H9 (cell line): ENCODE measurements at places on chromosomes 5 and 9. TPM values are rescaled to one million over a fixed set of nuclear protein-coding genes. Genes with fewer than 3 reads are reported as not detected.

DNA sequence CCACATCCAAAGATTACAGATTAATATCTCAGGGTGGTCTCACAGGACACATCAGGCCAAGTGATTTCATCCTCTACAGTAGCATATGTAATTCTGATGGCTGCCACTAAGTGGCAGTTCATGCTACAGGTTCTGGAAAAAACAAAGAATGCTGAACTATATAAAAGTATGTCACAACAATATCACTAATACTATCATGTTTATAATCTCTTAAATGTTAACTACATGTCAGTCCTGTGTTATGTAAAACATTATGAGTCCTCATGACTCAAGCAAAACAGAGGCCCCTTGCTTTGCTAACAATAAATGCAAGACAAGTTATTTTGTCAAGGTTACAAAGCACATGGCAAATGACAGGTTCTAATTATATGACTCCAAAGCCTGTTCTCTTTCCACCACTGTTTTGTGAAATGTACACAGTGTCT lies 233.2 kb downstream of the FBXL17 start:
- no peaks in the 10 kb centered on the region for H3K4me1 ChIP-seq
- no peak overlapping the region for H3K4me3 ChIP-seq
- H3K27ac ChIP-seq = no peak overlapping the region
- H3K27me3 ChIP-seq = no peaks in the 10 kb centered on the region
- no peaks in the 10 kb centered on the region for H3K36me3 ChIP-seq
- no peak for DNase-seq

GRCh38 chr5:135645336-135646180 lies 66.8 kb upstream of the CXCL14 start:
- H3K4me1 ChIP-seq = no peaks in the 10 kb centered on the region
- H3K27me3 ChIP-seq = no peaks in the 10 kb centered on the region
- H3K4me3 ChIP-seq = no peak overlapping the region
- H3K27ac ChIP-seq = no peak overlapping the region
- no peak for DNase-seq

- peaks cover 10% of the 10 kb centered on the region for H3K36me3 ChIP-seq
- no peak overlapping the region for H3K27ac ChIP-seq
- no peaks in the 10 kb centered on the region for H3K4me1 ChIP-seq
- H3K4me3 ChIP-seq = no peak overlapping the region
- H3K27me3 ChIP-seq = no peaks in the 10 kb centered on the region
Measured at GRCh38 chr9:125103770-125104460, 39.4 kb downstream of the SCAI start.

GRCh38 chr5:51650824-51651223 lies 267.6 kb downstream of the ISL1 start:
- no peak overlapping the region for H3K27ac ChIP-seq
- H3K36me3 ChIP-seq = no peaks in the 10 kb centered on the region
- DNase-seq = no peak
- no peaks in the 10 kb centered on the region for H3K27me3 ChIP-seq
- no peaks in the 10 kb centered on the region for H3K4me1 ChIP-seq
- H3K4me3 ChIP-seq = no peak overlapping the region

GRCh38 chr9:135039916-135040645 lies 47.4 kb upstream of the OLFM1 start:
- H3K27ac ChIP-seq = no peak overlapping the region
- no peak for DNase-seq
- H3K4me3 ChIP-seq = no peak overlapping the region
- H3K36me3 ChIP-seq = no peaks in the 10 kb centered on the region
- no peaks in the 10 kb centered on the region for H3K27me3 ChIP-seq

DNA sequence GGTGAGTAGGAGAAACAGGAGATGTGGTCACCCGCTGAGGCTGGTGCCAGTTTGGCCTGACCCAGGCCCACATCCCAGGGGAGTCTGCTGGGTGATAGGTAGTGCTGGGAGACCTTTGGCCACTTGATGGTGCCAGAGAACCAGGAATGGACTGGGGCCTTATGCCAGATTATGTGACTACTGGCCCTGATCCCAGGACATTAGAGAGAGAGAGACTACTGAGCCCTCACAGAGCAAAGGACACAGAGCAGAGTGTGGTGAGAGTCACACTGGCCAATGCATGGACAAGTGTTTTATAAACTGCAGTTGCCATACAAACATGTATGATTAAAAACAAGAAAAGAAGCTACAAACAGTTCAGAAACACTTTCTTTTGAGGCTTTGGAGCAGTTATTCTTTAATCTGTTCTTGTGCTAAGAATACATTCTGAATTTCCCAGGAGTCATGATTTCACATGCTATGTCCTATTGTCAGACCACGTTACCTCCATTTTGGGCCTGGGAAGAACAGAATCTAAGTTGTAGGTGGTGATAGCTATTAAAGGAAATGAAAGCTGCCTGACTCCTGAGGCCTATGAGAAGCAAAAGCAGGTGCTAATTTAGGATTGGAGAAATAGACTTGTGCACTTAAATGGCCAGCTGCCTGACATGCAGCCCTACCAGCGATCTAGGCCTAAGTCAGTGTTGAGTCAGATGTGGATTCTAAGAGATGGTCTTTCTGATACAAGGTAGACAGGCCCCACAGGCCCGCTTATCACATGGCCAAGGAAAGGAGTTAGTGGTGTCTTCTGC lies 32.6 kb upstream of the TMOD1 start:
- no peak overlapping the region for H3K4me3 ChIP-seq
- no peaks in the 10 kb centered on the region for H3K36me3 ChIP-seq
- no peaks in the 10 kb centered on the region for H3K4me1 ChIP-seq
- peak; percentile 77 for DNase-seq
- no peak overlapping the region for H3K27ac ChIP-seq
- H3K27me3 ChIP-seq = no peaks in the 10 kb centered on the region

GRCh38 chr5:179559284-179560252 lies 9.2 kb downstream of the RUFY1 start:
- no peaks in the 10 kb centered on the region for H3K4me1 ChIP-seq
- DNase-seq = peak; percentile 99
- peaks cover 47% of the 10 kb centered on the region for H3K36me3 ChIP-seq

DNA sequence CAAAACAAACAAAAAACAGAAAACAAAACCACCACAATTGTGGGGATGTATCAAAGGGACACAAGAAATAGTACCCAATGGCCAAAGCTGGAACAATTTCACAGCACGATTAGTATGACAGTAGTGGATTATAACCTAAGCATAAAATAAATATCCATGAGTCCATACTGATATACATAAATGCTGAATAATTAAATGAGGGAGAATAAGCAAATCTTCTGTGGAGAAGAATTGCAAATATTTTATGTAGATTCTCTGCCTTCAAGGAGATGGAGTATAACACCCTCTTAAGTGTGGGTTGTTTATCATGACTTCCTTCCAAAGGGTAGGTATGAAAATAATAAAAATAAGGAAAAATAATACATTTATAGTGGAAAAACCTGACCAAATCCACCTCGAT lies 325.4 kb downstream of the PDE4D start:
- peaks cover 3% of the 10 kb centered on the region; the same call in 1 of the 2 replicates for H3K36me3 ChIP-seq
- peaks cover 6% of the 10 kb centered on the region; the same call in 1 of the 2 replicates for H3K4me1 ChIP-seq
- no peak for DNase-seq

DNA sequence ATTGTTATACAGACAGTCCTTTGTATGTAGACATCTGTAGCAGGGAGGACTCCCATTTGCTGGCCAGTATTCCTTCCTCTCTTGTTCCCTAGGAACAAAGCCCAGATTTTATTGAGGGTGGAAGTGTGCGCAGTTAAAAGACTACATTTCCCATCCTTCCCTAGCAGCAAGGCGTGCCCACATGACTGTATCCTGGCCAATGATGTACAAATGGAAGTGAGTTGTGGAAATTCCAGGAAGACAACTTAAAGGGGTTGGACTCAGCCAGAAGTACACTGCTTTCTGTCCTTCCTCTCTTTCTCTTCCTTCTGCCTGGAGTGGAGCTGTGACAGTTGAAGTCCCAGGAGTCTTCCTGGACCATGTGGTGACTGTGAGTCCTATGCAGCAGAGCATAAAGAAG lies 89.0 kb downstream of the HRH2 start:
- H3K4me3 ChIP-seq = no peak overlapping the region; the same call in 2 of the 3 replicates
- no peaks in the 10 kb centered on the region for H3K27me3 ChIP-seq
- DNase-seq = peak; percentile 52
- no peak overlapping the region for H3K27ac ChIP-seq
- H3K4me1 ChIP-seq = peaks cover 2% of the 10 kb centered on the region; the same call in 1 of the 2 replicates

DNA sequence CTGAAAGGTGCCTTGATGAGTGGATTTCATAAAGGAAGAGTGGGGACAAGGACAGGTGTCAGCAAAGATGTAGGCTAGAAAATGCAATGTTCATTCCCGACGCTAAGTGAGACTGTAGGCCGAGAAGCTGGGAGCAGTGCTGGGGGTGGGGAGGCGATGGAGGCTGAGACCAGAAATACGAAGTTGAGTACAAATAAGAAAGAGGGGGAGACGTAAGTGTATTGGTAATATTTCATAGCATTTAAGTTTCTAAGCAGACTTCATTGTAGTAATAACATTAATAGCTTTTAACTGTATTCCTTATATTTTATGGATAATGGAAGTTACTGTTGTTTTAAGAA lies 11.0 kb downstream of the TRIP13 start:
- H3K4me1 ChIP-seq = no peaks in the 10 kb centered on the region
- DNase-seq = no peak
- no peaks in the 10 kb centered on the region for H3K27me3 ChIP-seq
- H3K27ac ChIP-seq = no peak overlapping the region

- H3K4me1 ChIP-seq = no peaks in the 10 kb centered on the region
- no peak overlapping the region for H3K4me3 ChIP-seq
- H3K27me3 ChIP-seq = no peaks in the 10 kb centered on the region
Measured at GRCh38 chr9:9177081-9177480, 1377.5 kb upstream of the DMAC1 start.

- H3K27me3 ChIP-seq = no peaks in the 10 kb centered on the region
- H3K27ac ChIP-seq = no peak overlapping the region
- no peak for DNase-seq
- H3K4me3 ChIP-seq = no peak overlapping the region
- no peaks in the 10 kb centered on the region for H3K4me1 ChIP-seq
Measured at GRCh38 chr5:15864536-15865215, 314.9 kb downstream of the MARCHF11 start.

GRCh38 chr9:27165068-27165467 lies 56.0 kb downstream of the TEK start:
- no peak overlapping the region for H3K27ac ChIP-seq
- H3K4me1 ChIP-seq = peaks cover 2% of the 10 kb centered on the region; the same call in 1 of the 2 replicates
- no peaks in the 10 kb centered on the region for H3K36me3 ChIP-seq
- no peak overlapping the region for H3K4me3 ChIP-seq
- DNase-seq = no peak
- H3K27me3 ChIP-seq = no peaks in the 10 kb centered on the region

DNA sequence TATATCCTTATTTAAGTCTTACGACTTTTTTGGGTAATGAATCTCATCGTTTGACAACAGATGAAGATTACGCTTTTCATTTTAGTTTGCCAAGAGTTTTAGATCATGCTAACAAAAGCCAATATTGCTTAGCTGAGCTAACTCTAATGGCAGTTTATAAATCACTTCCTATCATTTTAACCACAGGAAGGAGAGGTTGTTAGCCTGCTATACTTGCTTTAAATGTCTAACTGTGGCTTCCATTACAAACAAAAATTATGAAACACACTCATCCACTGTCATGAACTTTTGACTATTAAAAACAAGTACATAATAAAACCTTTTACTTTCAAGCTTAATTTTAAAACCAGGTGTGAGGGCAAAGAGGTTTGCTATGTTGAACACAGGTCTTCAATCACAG lies 53.7 kb upstream of the ANKH start:
- no peak overlapping the region for H3K4me3 ChIP-seq
- DNase-seq = no peak
- no peak overlapping the region for H3K27ac ChIP-seq
- no peaks in the 10 kb centered on the region for H3K4me1 ChIP-seq
- H3K36me3 ChIP-seq = no peaks in the 10 kb centered on the region

DNA sequence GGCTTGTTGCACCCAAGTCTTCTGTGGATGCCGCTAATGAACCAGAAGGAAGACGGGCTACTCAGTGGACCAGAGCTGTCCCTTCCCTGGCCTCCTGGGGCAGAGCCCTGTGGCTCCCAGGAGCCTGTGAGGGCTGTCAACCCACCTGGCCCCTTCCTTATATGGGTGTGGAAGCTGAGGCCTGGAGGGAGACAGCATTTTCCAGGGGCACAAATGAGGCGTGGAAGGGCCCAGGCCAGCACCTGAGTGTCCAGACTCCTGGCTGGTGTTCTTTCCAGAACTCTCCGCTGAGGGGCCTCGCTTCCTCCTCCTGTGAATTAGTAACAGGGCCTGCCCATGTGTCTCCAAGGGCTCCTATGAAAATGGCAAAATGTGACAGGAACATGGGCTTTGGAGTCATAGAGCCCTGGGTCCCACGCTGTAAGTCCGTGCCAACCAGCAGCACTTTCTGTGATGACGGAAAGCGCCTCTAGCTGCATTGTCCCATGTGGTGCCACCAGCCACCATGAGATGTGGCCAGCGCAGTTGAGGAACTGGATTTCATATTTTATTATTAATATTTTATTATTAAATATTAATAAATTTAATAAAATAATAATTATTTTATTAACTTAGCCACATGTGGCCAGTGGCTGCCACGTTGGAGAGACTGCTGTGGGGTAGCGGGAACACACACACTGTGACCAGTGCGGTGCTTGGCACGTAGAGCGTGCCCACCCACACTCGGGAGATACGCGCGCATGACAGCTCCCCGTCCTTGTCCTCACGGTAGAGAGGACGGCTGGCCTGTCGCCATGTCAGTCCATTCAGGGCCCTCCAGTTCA lies 18.3 kb downstream of the LAMC3 start:
- DNase-seq = no peak
- no peaks in the 10 kb centered on the region for H3K36me3 ChIP-seq
- H3K27me3 ChIP-seq = no peaks in the 10 kb centered on the region

DNA sequence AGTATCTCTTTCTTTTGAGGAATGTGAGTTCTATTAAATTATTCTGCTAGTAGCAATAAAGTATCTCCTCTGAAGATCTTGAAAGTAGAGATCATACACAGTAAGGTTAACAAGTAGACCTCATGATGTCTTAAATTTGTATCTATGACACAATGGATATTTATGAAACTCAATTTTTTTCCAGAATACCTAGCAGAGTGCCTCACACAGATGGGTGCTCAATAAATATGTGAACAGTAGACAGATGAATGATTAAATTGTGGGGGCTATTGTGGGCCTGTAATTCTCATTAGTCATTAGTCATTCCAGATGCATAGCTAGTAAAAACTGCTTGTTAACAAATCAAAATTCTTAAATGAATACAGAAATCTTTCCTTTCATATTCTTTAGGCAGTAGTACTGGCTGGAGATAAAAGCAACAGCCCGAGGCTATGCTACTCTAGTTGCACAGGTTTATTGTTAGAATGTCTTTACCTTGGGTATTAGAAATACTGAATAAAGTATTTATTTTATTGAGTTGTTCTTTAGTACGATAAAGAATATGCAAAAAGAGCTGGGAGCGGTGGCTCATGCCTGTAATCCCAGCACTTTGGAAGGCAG lies 22.0 kb downstream of the CHD1 start:
- H3K27me3 ChIP-seq = no peaks in the 10 kb centered on the region
- H3K4me3 ChIP-seq = no peak overlapping the region
- peaks cover 23% of the 10 kb centered on the region for H3K36me3 ChIP-seq
- DNase-seq = no peak

FANCC gene
- total RNA-seq = 11.6 and 14.6 TPM in 2 replicates

PDZD2 gene
- 8.8 and 9.9 TPM in 2 replicates for total RNA-seq

FLT4 gene
- total RNA-seq = 6.1 and 6.3 TPM in 2 replicates

SLC6A18 gene
- total RNA-seq = not detected in 2 replicates

FCN2 gene
- total RNA-seq = not detected in 2 replicates
